ENCODE measurements at places on chromosomes 13 and 19.

DNA sequence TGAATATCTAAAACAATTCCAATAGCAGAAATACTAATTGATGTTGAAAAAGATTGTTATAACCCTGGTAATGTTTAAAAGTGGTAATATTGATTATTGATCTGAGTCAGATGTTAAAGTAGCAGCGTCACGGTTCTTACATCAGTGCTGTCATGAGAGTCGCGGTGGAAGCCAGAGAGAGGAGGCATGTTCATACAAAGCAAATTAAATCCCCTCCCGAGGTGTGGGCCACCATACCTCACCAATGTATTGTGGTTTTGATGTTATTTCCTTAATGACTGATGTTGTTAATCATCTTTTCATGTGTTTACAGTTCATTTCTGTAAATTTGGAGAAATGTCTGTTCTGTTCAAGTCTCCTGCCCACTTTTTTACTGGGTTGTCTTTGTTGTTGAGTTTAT, 11.2 kb downstream of the ZNF317 start:
- no peak for DNase-seq

GRCh38 chr19:11540645-11541044, 2.0 kb downstream of the CNN1 start:
- no peak for DNase-seq

DNA sequence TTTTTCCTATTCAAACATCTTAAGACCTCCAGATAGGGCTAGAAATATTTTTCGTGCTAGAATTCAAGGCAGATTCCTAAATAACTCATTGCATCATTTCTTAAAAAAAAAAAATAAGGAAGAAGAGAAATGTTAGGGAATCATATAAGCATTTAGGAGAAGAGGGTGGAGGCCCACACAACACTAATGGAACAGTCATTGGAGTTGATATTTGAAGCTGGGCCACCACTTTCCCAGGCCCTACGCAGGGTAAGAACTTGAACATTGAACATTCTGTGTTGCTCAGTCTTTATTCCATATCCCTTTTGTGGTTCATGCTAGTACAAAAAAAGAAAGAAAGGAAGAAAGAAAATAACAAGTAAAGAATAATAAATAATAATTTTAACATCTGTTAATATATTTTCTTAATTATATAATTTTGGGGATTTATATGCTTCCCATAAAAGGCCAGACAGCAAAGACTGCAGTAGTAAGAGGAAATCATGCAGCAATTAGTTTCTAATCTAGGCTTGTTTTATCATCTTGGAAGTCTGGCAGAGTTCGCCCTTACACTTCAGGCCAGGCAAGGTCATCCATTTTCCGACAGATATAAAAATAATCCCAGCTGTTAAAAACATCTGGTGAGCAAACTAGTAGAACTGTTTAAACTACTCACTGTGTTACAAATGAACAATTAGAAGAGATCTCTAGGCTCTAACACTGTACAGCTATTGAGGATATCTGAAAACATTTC, 127.7 kb downstream of the FRY start:
- no peak for DNase-seq

DNA sequence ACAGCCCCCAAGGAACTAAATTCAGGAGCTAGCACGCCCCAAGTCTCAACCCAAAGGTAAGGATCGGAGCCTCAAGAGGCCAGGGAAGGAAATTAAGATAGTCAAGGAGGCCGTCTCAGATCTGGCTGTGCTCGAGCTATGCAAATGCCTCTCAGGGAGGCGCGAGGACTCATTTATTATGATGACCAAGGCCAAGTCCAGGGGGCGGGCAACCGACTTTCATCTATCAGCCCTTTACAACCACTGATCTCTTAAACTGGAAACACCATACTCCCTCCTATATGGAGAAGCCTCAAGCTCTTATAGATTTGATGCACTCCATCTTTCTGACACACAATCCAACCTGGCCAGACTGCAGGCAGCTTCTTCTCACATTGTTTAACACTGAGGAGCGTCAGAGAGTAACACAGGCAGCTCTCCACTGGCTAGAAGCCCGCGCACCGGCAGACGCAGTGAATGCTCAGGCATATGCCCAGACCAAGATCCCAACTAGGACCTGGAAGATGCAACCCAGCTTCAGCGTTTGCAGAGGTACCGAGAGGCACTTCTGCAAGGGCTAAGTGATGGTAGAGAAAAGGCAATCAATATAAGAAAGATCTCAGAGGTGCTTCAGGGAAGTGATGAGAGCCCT, 9.6 kb upstream of the SLC15A1 start:
- DNase-seq: no peak

- no peak for DNase-seq
Observed at GRCh38 chr13:59587971-59588716, 575.6 kb downstream of the DIAPH3 start.
